ENCODE measurements at places on chromosomes 2 and 18.

GRCh38 chr2:25570161-25570845 is 103.1 kb downstream of the DTNB start:
- DNase-seq: peak; percentile 76

DNA sequence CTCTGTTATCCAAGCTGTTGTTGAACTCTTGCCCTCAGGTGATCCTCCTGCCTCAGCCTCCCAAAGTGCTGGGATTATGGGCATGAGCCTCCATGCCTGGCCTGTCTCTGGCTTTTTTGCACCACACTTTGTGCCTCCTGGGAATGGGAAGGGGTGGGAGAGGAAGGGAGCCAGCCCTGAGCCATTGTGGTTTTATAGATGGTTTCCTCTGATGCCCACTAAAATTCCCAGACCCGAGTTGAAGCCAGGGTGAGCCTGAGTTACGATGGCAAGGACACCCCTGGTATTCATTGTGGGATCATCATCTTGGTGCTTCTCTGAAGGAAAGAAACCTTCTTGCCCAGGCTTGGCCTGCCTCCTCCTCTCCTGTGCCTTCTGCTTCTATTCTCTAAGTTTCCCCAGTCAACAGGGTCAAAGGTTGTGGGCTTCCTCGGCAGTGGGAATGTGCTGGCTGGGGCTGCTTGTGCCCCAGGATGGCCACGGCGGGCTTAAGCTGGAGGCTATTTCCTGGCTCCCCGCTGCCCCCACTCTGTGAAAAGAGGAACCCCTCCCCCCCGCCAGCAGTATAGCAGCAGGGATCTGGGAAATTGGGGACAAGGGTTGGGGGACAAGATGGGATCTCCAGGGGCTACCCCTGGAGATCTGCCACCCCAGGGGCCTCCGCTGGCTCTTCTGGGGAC is 106.2 kb downstream of the STPG4 start:
- no peak for DNase-seq

- no peak for DNase-seq
Measured at GRCh38 chr2:64792300-64792699, 138.6 kb upstream of the SERTAD2 start.

DNA sequence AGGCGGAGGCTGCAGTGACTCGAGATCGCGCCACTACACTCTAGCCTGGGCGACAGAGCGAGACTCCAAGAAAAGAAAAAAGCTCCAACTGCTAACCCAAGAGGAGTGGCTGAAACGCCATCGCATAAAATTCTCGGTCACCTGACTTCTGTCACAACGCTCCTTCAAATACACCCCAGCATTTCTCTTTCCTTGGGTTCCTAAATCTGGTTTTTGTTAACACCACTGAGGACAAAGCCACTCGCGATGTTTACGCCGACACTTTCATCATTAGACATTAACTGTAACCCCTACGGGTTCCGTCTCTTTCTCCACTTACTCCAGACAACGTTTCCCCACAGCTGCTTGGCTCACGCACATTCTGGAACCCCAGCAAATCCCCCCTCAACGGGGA is 679 bp downstream of the CLK1 start:
- peak; percentile 40 for DNase-seq

DNA sequence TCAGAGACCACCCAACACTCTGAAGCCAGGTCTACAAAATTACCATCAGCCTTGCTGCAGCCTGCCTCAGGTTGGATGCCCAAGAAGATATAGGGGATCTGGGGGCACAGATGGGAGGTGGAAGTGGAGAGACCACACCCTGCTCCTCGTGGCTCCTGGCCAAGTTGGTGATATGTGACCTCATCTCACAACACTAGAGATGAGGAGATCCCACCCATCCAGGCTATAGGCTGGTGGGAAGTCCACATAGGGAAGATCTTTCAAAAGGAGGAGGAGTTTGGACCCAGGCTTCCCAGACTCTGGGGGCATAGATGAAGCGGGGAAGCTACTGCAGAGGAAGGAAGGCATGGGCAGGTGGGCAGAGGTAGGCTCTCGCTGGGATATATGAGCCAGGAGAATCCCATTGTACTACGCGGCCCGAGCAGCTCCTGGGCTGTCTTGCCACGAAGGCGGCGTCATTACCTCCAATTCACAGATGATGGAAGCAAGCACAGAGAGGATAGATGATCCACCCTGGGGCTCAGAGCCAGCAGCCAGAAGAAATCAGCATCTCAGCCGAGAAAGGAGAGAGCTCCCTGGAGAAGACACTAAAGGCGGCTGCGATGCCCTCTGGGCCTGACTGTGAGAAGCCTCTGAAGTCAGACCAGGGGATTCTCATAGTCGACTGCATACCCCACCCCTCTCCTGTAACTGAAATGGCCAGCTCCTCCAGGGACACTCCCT is 96.0 kb downstream of the RHOB start:
- DNase-seq: no peak

Data from testis (tissue), 5 donors.